ENCODE measurements at places on chromosomes 3 and 15. TPM values are rescaled to one million over a fixed set of nuclear protein-coding genes. Genes with fewer than 3 reads are reported as not detected.

Gene RLBP1
- 2.8 TPM for polyA plus RNA-seq

Gene PLSCR2
- 0.79 TPM for polyA plus RNA-seq

Gene RPP25
- 6.2 TPM for polyA plus RNA-seq

DNA sequence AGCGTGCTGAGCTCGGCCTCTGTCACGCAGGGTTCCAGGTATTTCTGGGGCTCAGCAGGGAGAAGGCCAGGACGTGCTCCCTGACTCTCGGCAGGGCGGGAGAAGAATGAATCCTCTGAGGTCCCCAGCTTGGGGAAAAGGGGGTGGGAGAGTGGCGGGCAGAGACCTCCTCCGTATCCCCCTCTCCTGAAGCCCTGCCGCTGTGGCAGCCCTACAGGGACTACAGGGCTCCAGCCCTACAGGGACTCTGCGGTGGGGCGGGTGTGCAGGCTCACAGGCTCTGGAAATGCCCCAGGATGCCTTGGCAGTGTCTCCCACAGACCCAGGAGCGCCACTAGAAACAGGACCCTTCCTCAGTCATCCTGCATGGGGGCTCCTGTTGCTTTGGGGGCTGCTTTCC lies 46.2 kb downstream of the HMCES start:
- H3K36me3 ChIP-seq, result no peaks in the 10 kb centered on the region
- no peaks in the 10 kb centered on the region for H3K27me3 ChIP-seq
- no peak for DNase-seq
- H3K27ac ChIP-seq, result no peak overlapping the region

GRCh38 chr15:68201879-68202261 lies 3.3 kb downstream of the CALML4 start:
- H3K27ac ChIP-seq, result no peak overlapping the region
- H3K36me3 ChIP-seq, result peaks cover 24% of the 10 kb centered on the region
- H3K4me3 ChIP-seq, result peak overlapping the region; percentile 2
- H3K27me3 ChIP-seq, result no peaks in the 10 kb centered on the region

- peaks cover 14% of the 10 kb centered on the region for H3K4me1 ChIP-seq
- no peak overlapping the region for H3K4me3 ChIP-seq
- H3K27me3 ChIP-seq, result no peaks in the 10 kb centered on the region
- DNase-seq, result no peak
- no peak overlapping the region for H3K27ac ChIP-seq
These were observed 396.7 kb downstream of the FOXP1 start for GRCh38 chr3:71186801-71187200.

GRCh38 chr3:78917536-78917935 lies 850.3 kb downstream of the ROBO1 start:
- H3K36me3 ChIP-seq, result no peaks in the 10 kb centered on the region
- no peaks in the 10 kb centered on the region for H3K27me3 ChIP-seq
- H3K4me1 ChIP-seq, result no peaks in the 10 kb centered on the region
- DNase-seq, result no peak
- H3K4me3 ChIP-seq, result no peak overlapping the region

- no peak overlapping the region for H3K4me3 ChIP-seq
- DNase-seq, result no peak
- no peaks in the 10 kb centered on the region for H3K27me3 ChIP-seq
- H3K27ac ChIP-seq, result no peak overlapping the region
These were observed 243.3 kb upstream of the COL8A1 start for GRCh38 chr3:99394831-99395778.

DNA sequence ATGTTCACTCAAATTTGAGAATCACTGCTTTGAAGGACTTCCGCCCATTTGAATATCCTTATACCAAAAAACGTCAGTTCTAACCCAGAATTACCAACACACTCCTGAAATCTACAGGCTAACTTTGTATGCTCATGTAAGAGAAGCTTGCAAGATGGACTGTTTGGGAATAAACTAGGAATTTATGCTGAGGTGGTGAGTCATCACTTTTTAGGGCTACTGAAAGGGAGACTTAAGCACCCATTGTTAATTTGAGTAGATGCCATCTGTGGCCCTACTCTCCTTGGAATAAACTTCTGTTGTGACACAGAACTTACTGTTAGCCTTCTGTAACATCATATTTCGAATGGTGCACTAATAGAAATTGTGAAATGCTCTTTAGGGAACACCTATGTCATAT lies 74.6 kb downstream of the FGF12 start:
- no peaks in the 10 kb centered on the region for H3K4me1 ChIP-seq
- no peak for DNase-seq
- no peak overlapping the region for H3K27ac ChIP-seq
- no peaks in the 10 kb centered on the region for H3K27me3 ChIP-seq

DNA sequence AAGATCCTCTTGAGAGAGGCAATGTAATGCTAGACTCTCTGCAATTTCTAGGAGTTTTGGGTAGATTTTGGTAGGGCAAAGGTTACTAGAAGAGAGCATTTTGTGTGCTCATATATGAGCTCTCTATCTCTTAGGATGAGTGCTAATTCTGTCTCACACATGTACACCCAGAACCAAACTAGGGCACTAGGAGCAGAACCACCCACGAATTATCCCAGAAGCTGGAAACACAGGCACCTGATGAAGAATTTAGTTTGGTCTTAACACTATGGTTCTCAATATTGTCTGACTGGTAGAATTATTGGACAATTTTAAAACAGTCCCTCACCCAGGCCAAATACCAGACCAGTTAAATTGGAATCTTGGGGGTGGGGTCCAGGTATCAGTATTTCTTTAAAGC lies 94.8 kb downstream of the PRICKLE2 start:
- no peaks in the 10 kb centered on the region for H3K27me3 ChIP-seq
- no peak overlapping the region for H3K4me3 ChIP-seq
- no peaks in the 10 kb centered on the region for H3K4me1 ChIP-seq
- no peak overlapping the region for H3K27ac ChIP-seq
- H3K36me3 ChIP-seq, result no peaks in the 10 kb centered on the region

DNA sequence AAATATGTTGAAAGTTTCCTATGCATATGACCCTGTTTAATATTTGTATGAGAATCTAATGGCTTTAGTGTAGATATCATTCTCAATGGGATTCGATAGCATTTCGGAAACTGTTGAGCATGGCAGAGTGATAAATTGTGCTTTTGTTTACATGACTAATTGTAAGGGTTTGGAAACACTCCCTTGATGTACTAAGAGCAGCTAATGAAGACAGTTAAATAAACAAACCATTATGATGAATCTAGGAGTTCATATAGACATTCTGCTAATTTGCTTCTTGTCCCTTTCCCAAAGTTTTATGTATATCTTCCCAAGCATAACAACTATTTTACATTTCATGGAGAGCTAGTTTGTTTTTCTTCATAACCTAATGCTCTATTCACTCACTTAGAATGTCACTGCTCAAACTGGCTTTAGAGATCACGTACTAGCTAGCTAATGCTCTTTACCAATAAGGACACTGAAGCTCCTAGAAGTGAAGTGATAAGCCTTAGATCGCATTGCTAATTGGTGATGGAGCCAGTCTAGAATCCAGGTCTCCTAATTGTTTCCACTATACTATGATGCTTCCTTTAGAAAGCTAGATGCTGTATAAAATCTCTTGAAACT lies 140.8 kb downstream of the TP63 start:
- H3K27me3 ChIP-seq, result no peaks in the 10 kb centered on the region
- H3K4me1 ChIP-seq, result no peaks in the 10 kb centered on the region
- DNase-seq, result no peak
- no peaks in the 10 kb centered on the region for H3K36me3 ChIP-seq

DNA sequence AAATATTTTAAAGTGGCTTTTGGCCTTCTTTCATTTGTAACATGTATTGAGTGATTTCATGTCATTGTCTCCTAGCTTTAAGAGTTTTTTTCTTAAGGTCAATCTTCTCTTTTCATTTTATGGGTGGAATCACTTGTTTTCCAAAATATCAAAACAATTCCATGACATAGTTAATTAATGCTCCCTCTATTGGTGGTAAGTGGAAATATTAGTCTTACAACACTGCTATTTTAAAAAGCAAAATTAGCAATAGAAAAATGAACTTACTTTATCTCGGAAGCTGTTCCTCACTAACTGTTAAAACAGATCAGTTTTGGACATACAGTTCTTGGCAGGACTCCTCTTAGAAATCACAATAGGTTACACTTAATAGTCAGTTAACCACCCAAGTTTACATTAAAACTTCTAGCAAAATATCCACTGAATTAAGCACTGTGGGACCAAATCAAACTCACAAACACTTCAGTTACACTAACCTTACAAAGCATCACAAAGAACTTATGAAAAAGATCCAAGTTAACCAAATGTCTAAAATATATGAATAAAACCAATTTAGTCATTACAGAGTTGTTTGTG lies 42.4 kb downstream of the TIGIT start:
- H3K36me3 ChIP-seq, result peaks cover 10% of the 10 kb centered on the region
- peaks cover 1% of the 10 kb centered on the region for H3K4me1 ChIP-seq
- H3K27me3 ChIP-seq, result no peaks in the 10 kb centered on the region
- no peak for DNase-seq
- no peak overlapping the region for H3K4me3 ChIP-seq
- no peak overlapping the region for H3K27ac ChIP-seq

DNA sequence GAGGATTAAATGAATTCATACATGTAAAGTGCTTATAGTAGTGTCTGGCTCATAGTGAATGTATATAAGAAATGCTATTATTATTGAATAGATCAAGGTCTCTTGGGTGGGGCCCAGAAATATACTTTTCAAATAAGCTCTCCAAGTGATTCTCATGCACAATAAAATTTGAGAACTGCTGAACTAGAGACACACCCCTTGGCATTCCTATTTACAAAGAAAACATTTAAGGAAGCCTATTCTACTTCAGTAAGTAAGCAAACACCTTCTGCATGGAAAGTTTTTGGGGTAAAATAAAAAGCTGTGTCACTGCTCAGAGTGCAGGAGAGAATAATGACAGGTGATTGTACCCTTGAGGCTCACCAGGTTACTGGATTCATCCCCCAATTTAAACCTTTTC lies 75.2 kb downstream of the EOMES start:
- H3K27ac ChIP-seq, result no peak overlapping the region
- no peak overlapping the region for H3K4me3 ChIP-seq
- no peaks in the 10 kb centered on the region for H3K27me3 ChIP-seq
- no peaks in the 10 kb centered on the region for H3K36me3 ChIP-seq
- no peak for DNase-seq
